ENCODE measurements at places on chromosomes 7 and 10. TPM values are rescaled to one million over a fixed set of nuclear protein-coding genes. Genes with fewer than 3 reads are reported as not detected.
A peak's percentile ranks its signal among the peaks of the same experiment; 100 is the strongest.

GRCh38 chr10:75443362-75443761 is 11.9 kb downstream of the LRMDA start:
- no peak for DNase-seq

DNA sequence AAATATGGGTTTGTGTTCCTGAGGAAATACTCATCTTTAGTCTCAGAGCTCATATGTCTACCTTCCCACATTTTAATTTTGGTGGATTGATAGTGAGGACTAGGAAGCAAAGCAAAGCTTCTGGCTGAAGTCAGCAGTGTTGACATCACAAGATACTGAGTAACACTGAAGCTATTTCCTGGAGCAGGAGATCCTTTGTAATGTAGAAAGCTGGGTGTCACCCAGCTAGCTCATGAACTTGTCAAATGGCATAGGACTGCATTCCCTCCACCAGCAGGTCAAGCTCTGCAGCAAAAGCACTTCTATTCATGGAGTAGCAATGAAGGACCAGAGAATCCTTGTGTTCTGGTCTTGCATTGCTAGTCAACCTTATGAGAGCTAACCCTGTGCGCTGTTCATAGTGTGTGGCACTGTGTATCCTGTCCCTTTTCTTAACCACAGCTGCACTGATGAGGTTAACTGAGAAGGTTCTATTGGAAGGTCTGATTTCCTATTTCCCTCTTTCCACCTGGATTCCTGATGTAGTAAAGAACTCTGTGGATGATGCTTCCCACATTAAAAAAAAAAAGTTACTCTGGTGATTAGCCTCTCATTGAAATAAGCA is 94.8 kb upstream of the ZNF804B start:
- DNase-seq, result no peak

DNA sequence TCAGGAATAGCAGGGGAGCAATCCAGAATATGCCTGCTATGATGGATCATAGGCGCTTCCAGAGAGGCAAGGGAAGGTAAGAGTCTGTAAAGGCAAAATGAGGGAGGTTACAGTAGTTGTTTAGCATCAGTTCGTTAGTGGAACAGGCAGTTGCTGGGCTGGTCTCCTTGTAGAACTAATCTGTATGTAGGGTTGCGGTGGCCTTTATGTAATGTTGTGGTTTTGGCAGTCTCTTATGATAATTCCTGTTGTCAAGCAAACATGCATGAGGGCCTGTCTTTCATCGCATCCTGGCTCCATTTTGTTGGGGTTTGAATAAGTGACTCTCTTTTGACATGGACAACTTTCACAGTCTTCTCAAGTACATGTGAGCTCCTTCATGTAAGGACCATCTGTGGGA is 427.8 kb upstream of the LRGUK start:
- DNase-seq, result peak; percentile 21

DNA sequence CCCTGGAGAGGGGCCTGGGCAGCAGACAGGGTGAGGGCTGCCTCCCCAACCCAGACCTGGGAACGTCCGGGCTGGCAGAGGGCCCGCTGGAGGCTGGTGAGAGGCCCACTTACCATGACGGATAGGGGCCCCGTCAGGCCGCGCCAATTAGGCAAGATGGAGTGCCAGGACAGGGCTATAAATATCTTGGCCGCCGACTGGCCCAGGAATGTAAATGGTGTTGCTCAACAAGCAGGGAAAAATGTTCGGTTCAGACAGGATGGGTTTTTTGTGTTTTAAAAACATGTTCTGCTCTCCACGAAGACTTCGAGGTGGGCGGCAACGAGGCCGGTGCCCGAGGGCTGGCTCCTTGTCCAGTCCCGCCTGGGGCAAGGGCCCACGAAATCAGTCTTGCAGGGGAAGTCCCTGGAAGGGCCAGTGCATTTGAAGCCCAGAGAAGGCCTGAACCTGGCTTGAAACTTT is 35.8 kb upstream of the ELN start:
- DNase-seq, result no peak

DNA sequence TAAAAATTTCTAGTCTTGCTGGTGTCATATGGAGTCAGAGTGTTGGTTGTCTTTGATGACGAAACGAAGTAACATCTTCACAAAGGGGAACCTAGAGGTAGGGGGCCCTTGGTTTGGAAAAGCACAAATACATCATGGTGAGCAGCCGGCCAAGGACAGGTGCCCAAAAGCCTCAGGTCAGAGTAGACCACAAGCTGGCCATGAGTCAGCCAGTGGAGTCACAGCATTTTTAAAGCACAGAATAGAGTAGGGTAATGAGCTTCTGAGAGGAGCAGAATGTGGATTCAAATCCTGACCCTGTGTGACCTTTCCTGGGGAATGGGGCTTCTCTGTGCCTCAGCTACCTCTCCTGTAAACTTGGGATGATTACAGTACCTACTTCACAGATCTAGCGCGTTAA is 5.3 kb downstream of the CAMK2B start:
- no peak for DNase-seq

GRCh38 chr10:6875269-6875865 is 295.3 kb upstream of the PRKCQ start:
- DNase-seq, result no peak

- peak; percentile 21 for DNase-seq
Measured at GRCh38 chr10:59234816-59235429, 58.5 kb downstream of the PHYHIPL start.

DNA sequence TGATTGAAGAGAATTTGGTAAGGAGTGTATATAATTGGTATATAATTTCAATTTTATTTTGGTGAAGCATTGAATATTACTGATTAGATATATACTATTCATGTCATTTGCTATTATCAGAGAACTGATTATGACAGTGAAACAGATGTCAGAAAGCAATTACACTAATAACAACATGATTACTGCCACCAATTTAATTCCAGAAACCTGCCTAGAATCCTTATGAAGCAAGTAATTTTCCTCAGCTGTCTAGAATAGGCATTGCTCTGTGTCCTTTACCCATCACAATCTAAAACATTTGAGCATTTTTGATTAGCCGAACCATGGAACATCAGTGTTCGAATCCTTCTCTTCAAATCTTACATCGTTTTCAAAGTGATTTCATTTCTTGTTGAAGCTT is 24.5 kb downstream of the PLXDC2 start:
- DNase-seq, result no peak

GRCh38 chr10:86944031-86944419 is 13.4 kb downstream of the MMRN2 start:
- DNase-seq, result no peak

DNA sequence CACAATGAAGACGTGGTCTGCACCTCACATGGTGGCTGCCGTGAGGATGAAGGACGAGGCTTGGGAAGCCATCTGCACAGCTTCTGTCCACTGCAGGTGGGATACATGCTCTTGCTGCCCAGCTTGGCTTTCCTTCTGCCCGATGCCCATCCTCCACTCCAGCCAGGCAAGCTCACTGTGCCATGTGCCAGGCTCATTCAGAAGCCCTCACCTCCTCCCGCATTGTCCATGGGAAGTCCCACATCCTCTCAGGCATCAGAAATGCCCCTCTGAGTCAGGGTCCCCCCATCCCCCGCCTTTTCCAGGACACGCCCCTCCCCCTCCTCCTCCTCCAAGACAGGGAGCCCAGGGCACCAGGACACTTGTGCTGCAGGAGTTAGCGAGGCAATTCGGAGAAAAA is 4.6 kb upstream of the NOM1 start:
- no peak for DNase-seq

GRCh38 chr10:127441350-127442219 is 107.5 kb upstream of the NPS start:
- DNase-seq, result no peak

GRCh38 chr10:122078326-122078725 is 89.4 kb downstream of the TACC2 start:
- DNase-seq, result no peak

- no peak for DNase-seq
Measured at GRCh38 chr7:54544527-54545240, 2.5 kb downstream of the VSTM2A start.

DNA sequence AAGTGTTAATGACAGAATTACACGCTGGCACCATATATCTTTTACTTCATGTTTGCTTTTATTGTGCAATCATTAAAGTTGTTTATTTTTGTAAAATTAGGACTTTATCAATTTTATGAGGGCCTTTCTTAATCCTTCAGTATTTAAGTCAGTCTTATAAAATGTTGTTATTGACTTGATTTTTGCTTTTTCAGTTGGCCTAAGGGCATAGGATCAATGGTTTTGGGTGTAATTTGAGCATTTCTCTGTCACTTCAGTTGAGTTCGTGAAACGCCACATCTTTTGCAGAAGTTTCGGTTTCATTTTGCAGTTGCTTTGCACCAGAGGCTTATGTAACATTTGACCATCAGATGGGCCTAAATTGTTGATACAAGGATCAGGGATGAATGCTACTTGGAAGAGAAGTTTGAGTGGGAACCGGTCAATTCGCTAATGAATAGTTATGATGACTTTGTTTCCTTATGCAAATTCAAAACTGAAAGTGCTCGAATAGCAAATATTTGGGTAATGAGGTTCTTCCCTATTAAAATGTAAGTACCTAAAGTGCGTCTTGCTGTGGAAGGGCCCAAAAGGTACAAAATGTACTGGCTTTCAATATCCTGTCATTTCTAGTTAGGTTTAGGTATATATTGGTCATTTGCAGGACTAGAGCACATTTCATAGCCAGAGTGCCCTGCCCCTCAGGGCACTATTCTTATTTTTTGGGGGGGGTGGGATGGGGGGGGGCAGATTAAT is 340.9 kb downstream of the LRMDA start:
- peak; percentile 31 for DNase-seq

- no peak for DNase-seq
Measured at GRCh38 chr7:127918130-127918529, 113.1 kb downstream of the LRRC4 start.

GRCh38 chr7:69735582-69735981 is 137.3 kb downstream of the AUTS2 start:
- DNase-seq, result no peak

DNA sequence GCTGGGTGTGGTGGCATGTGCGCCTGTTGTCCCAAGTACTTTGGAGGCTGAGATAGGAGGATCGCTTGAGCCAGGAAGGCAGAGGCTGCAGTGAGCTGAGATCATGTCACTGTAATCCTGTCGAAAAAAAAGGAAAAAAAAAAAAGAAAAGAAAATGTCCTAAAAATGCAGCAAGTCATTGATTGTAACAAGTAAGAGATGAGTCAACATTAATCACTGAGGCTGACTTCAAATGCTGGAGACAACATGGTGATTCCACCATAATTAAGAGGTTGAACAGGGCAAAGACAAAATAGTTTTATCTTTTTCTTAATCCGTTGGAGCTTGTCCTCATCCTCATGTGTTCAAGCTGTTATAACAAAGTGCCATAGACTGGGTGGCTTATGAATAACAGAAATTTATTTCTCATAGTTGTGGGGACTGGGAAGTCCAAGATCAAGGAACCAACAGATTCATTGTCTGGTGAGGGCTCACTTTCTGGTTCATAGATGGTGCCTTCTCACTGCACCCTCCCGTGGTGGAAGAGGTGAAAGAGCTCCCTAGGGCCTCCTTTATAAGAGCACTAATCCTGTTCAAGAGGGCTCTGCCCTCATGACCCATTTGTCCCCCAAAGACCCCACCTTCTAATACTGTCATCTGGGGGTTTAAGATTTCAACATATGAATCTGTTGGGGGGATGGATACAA is 60.3 kb downstream of the TBXAS1 start:
- peak; percentile 13 for DNase-seq

DNA sequence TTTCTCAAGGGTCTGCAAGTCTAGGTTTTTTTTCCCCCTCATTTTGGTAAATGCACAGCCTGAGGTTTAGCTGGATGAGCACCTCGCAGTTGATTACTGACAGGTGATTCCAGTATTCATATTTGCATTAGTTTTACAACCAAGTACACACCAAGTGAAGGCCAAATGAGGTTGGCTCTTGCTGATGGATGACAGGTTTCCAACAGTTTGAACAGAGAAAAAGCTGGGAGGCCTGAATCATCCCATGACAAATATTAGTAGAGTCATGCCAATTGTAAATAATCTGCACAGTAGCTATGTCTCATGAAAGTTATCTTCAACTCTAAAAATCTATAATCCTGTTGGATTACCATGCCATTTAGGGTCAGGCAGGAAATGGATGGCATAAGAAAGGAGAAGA is 399.8 kb downstream of the HTR7 start:
- no peak for DNase-seq

GRCh38 chr10:92696606-92697383 is 7.0 kb downstream of the HHEX start:
- DNase-seq, result no peak

GRCh38 chr7:124155432-124156022 is 122.7 kb upstream of the TMEM229A start:
- DNase-seq, result no peak

The ICA1 gene
- total RNA-seq, result 0.76 TPM

The TMEM273 gene
- 25.6 TPM for total RNA-seq

The SGCE gene
- not detected for total RNA-seq

The HDAC9 gene
- 0.92 TPM for total RNA-seq

The CHAT gene
- not detected for total RNA-seq

The ARHGEF5 gene
- 8.2 TPM for total RNA-seq
